ENCODE measurements at places on chromosomes 3 and 15. TPM values are rescaled to one million over a fixed set of nuclear protein-coding genes. Genes with fewer than 3 reads are reported as not detected.

The NFKBIZ gene
- 79.3 TPM for total RNA-seq

The CORO2B gene
- total RNA-seq, result not detected

The ATP13A5 gene
- not detected for total RNA-seq

The FAM174B gene
- total RNA-seq, result 5.6 TPM

The CADM2 gene
- not detected for total RNA-seq

Data from activated naive CD4-positive, alpha-beta T cell treated with anti-CD3 and anti-CD28 coated beads for 36 hours (primary cell).